Neural crest cell (in vitro differentiated cells): ENCODE measurements at places on chromosomes 12 and 14. TPM values are rescaled to one million over a fixed set of nuclear protein-coding genes. Genes with fewer than 3 reads are reported as not detected.

Gene RDH16
- 0.34 and 0.44 TPM in 2 replicates for total RNA-seq

Gene NKX2-1
- not detected in 2 replicates for total RNA-seq

GRCh38 chr12:5996459-5996858 lies 51.4 kb upstream of the ANO2 start:
- H3K27ac ChIP-seq, result no peak overlapping the region
- H3K27me3 ChIP-seq, result no peaks in the 10 kb centered on the region
- no peaks in the 10 kb centered on the region for H3K4me1 ChIP-seq
- no peak overlapping the region for H3K4me3 ChIP-seq
- H3K36me3 ChIP-seq, result no peaks in the 10 kb centered on the region

DNA sequence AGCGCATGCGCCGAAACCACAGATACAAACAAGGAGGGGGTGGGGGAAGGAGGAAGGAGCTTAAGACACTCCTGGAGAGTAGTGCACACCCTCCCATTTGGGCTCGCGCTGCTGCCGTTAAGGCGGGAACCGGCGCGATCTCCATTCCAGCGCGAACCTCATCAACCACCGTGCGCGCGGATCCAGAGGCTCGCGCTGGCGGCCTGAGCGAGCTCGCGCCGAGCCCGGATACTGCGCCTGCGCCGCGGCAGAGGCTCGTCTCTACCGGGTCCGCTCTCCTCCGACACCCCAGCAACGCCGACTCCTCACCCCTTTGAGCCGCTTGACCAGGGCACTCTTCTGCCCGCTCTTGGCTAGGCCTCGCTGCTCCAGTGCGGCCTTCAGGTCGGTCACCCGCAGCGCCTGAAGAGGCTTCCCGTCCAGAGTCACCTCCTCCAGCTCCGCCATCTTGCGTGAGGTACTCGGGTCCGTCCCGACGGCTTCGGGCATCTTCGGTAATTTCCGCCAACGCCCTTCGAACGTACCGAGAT lies at the start of gene ACIN1:
Gene ACIN1, minus strand, starts transcription at position 471 of the 530 bp plus-strand sequence. Its CDS starts 24 bp downstream, at position 447.
- DNase-seq, result peak; percentile 100
- H3K27me3 ChIP-seq, result no peaks in the 10 kb centered on the region
- no peak within 1 kb of the TSS for H3K4me3 ChIP-seq

Gene CCDC38
- 0.18 TPM in 1 of 2 replicates, not detected in the other for total RNA-seq

DNA sequence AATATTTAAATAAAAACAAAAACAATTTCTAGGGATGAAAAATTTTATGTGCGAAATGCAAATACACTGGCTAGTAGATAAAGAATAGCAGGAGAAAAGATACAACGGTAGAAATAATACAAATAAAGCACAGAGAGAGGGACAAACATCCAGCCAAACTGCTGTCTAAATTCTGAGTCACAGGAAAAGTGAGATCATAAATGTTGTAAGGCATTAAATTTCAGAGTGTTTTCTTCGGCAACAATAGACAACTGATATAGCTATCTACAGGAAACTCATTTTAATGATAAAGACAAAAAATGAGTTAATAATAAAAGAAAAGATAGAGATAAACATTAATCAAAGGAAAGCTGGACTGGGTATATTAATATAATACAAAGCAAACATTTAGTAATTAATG lies 122.2 kb downstream of the NTS start:
- DNase-seq, result no peak
- no peak overlapping the region for H3K4me3 ChIP-seq
- H3K4me1 ChIP-seq, result no peaks in the 10 kb centered on the region

Gene SDSL
- total RNA-seq, result 1.5 and 3.3 TPM in 2 replicates

DNA sequence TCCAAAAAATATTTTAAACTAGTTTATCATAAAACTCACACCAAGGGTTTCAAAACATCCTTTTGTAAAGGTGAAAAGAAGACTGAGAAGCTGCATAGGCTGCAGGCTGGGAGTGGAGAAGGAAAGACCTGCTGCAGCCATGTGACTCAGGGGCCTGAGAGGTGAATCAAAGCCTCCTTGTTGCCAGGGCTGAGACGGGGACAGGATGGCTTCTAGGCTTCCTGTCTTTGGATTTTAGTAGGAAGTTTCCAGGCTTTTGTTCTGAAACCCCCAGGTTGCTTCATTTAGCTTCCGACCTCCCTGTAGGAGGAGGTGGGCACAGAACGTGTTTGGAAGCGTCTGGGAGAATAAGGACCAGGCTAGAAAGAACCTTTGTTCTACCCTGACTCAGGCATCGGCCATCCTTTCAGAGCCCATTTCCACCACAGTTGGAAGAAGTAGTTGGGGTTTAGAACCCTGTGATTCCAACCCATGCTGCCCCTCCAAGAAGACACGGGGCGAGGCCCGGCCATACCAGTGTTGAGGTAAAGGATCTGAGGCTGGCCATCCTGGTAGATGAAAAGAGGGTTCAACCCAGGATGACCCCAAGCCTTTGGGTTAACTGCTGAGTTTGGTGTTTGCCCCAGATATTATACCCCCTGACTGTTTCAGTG lies 122.4 kb downstream of the SLC25A47 start:
- no peak overlapping the region for H3K27ac ChIP-seq
- peaks cover 18% of the 10 kb centered on the region for H3K4me1 ChIP-seq
- no peak for DNase-seq
- no peaks in the 10 kb centered on the region for H3K27me3 ChIP-seq

DNA sequence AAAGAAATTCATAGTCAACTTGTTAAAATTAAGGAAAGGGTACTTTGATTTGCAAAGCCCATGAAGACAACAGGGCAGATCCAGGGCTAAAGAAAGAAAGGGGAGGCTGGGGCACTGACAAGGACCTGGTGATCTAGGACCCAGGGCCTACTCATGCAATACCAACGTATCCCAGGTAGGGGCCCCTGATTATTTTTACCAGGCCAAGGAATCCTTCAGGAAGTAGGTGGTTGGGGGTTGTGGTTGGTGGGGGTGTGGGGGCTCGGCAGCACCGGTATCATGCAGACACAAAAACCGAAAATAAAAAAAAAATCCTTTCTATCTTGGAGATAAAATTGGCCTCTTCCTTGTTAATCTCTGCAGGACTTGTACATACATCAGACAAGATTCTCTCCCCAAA lies 47.5 kb downstream of the GSC start:
- H3K4me3 ChIP-seq, result no peak overlapping the region
- no peaks in the 10 kb centered on the region for H3K36me3 ChIP-seq

GRCh38 chr12:112389228-112389627 lies 7.0 kb upstream of the HECTD4 start:
- H3K27ac ChIP-seq, result no peak overlapping the region
- H3K4me1 ChIP-seq, result peaks cover 6% of the 10 kb centered on the region
- H3K36me3 ChIP-seq, result no peaks in the 10 kb centered on the region
- no peak for DNase-seq

- H3K36me3 ChIP-seq, result no peaks in the 10 kb centered on the region
- no peak overlapping the region for H3K4me3 ChIP-seq
Observed at GRCh38 chr12:111045941-111046340, 125.6 kb upstream of the MYL2 start.

DNA sequence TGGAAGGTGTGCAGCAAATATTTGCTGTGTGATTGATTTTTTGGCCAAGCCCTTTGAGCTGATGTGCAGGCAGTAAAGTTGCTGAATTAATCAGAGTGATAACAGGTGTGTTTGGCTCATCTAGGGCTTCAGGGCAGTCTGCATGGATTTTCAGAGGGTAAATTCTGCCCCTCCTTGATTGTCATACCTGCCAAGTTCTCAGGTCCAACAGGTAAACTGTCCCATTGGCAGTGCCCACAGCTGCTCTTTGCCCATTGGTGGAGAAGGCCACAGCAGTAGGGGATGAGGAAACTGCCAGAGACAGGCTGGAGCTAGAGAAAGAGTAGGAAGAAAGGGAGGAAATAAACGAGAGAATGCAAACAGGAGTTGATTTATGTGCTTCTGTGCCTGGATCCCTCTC lies 33.6 kb downstream of the TEP1 start:
- no peaks in the 10 kb centered on the region for H3K4me1 ChIP-seq
- H3K36me3 ChIP-seq, result no peaks in the 10 kb centered on the region
- no peak for DNase-seq
- peak overlapping the region; percentile 57 for H3K27ac ChIP-seq

DNA sequence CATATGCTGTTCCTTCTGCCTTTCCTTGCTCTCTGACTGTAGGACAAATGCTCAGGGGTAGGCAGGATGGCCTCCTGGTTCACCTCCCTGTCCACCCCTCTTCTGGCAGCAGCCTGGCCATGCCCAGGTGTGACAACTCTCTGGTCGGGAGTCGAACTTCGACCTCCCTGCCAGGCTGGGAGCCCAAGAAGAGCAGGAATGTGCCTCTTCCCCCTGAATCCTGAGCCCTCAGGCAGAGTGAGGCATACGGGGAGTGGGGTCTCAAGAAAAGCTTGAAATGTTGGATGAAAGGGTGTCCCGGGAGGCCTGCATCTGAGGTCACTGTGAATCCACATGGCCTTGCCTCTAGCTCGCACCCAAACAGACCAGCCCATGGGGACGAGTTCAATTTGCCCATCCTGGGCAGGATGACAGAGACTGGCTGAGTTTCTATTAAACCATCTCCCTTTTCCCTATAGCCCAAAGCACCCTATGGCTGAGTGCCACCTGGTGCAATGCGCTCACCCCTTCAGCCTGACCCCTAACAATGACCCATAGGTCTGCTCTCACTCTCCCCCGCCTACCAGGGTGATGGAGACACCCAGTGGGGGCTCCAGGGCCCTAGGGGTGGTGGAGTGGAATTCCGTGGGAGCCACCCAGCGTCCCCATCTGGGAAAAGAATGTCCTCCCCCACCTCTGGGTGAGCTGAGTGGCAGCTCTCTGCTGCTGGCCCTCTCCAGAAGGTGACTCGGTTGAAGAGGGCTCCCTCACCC lies 52.9 kb upstream of the DIO3 start:
- H3K36me3 ChIP-seq, result no peaks in the 10 kb centered on the region
- H3K4me1 ChIP-seq, result no peaks in the 10 kb centered on the region
- DNase-seq, result no peak

Gene CLEC2A
- not detected in 2 replicates for total RNA-seq

- H3K27me3 ChIP-seq, result no peaks in the 10 kb centered on the region
- H3K36me3 ChIP-seq, result no peaks in the 10 kb centered on the region
- no peak overlapping the region for H3K4me3 ChIP-seq
Observed at GRCh38 chr12:67797753-67798152, 149.2 kb downstream of the DYRK2 start.

GRCh38 chr12:65876898-65877721 lies 52.8 kb downstream of the HMGA2 start:
- H3K27me3 ChIP-seq, result no peaks in the 10 kb centered on the region
- peak overlapping the region; percentile 97 for H3K27ac ChIP-seq
- H3K4me3 ChIP-seq, result peak overlapping the region; percentile 7
- peaks cover 6% of the 10 kb centered on the region for H3K36me3 ChIP-seq
- H3K4me1 ChIP-seq, result peaks cover 46% of the 10 kb centered on the region

DNA sequence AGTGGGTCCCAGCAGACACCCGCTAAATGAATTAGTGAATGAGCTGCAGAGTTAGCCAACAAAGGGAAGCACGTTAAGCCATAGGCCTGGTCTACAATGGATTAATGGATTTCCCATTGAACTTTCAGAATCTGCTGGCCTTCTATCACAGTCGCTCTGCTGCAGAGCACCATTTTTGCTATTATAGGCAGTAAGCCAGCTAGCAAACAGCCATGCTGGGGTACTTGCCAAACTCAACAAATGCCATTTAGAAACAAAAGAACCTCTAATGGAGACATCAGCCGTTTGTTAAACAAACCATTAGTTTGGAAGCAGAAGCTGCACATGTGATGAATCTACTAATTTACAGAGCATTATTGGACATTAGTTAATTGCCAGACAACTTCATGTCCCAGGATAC lies 181.1 kb upstream of the STXBP6 start:
- H3K27me3 ChIP-seq, result no peaks in the 10 kb centered on the region
- no peak overlapping the region for H3K27ac ChIP-seq
- no peaks in the 10 kb centered on the region for H3K36me3 ChIP-seq
- DNase-seq, result no peak
- no peaks in the 10 kb centered on the region for H3K4me1 ChIP-seq

Gene CD69
- not detected in 2 replicates for total RNA-seq

DNA sequence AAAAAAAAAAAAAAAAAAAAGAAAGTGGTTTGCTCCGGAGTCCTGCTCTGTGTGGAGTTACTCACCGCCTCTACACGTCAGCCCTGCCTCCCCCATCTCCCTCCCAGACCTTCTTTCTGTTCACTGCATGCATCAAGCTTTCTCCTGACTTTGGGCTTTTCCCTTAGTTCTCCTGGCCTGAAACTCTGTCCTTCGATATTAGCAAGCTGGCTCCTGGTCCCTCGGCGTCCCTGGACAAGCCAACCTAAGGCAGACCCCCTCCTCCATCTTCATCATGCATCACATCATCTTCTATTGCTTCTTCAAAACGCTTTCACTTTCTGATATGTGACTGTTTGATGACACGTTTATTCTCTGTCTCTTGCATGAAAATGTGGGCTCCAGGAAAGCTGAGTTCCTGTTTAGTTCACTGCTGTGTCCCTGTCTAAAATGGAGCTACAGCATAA lies 40.6 kb downstream of the SLC15A4 start:
- H3K27me3 ChIP-seq, result no peaks in the 10 kb centered on the region
- DNase-seq, result no peak
- H3K4me3 ChIP-seq, result no peak overlapping the region
- no peak overlapping the region for H3K27ac ChIP-seq
- no peaks in the 10 kb centered on the region for H3K36me3 ChIP-seq

- H3K27ac ChIP-seq, result no peak overlapping the region
- peaks cover 6% of the 10 kb centered on the region for H3K36me3 ChIP-seq
- no peak overlapping the region for H3K4me3 ChIP-seq
- H3K4me1 ChIP-seq, result no peaks in the 10 kb centered on the region
- H3K27me3 ChIP-seq, result no peaks in the 10 kb centered on the region
Observed at GRCh38 chr14:58054100-58054499, 97.9 kb downstream of the ARMH4 start.

GRCh38 chr12:8742501-8742900 lies 44.7 kb downstream of the RIMKLB start:
- H3K4me1 ChIP-seq, result peaks cover 3% of the 10 kb centered on the region
- no peak overlapping the region for H3K4me3 ChIP-seq
- peaks cover 9% of the 10 kb centered on the region for H3K36me3 ChIP-seq
- DNase-seq, result no peak
- H3K27me3 ChIP-seq, result no peaks in the 10 kb centered on the region
- no peak overlapping the region for H3K27ac ChIP-seq

Gene COX8C
- not detected in 2 replicates for total RNA-seq

- no peak overlapping the region for H3K27ac ChIP-seq
- no peaks in the 10 kb centered on the region for H3K4me1 ChIP-seq
- H3K27me3 ChIP-seq, result no peaks in the 10 kb centered on the region
- peaks cover 14% of the 10 kb centered on the region for H3K36me3 ChIP-seq
- DNase-seq, result no peak
Observed at GRCh38 chr12:50708631-50709030, 55.3 kb upstream of the ATF1 start.

Gene DBX2
- total RNA-seq, result not detected in 2 replicates

Gene PLEKHD1
- 0.14 TPM in 1 of 2 replicates, not detected in the other for total RNA-seq

DNA sequence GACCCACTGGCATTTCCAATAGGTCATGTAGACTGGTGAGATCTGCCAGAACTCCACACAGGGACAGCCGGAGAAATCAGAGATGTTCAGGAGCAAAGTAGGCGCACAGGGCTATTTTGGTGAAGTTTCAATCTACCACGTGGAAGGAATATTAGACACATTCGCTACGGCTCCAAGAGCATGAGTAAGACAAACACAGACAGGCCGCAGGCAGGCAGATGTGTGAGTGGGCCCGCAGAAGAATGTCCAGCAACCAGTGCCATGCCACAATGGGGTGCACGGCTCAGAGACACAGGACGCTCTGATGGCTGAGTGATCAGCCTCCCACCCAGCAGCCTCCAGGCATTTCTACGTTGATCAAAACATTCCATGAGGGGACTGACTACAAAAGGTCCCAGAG lies 10.4 kb downstream of the SLC15A4 start:
- H3K4me1 ChIP-seq, result peaks cover 13% of the 10 kb centered on the region
- no peaks in the 10 kb centered on the region for H3K27me3 ChIP-seq
- DNase-seq, result no peak
- no peak overlapping the region for H3K4me3 ChIP-seq
